Spinal cord (tissue), 10 donors: ENCODE measurements at places on chromosomes 4 and X. TPM values are rescaled to one million over a fixed set of nuclear protein-coding genes. Genes with fewer than 3 reads are reported as not detected.

RADX gene
- 6.6 TPM for total RNA-seq

GLOD5 gene
- total RNA-seq, result not detected

GPR101 gene
- total RNA-seq, result 1.9 TPM

SLITRK4 gene
- total RNA-seq, result 35.6 TPM

CENPE gene
- 7.6 TPM for total RNA-seq

PITX2 gene
- 0.33 TPM for total RNA-seq

DNA sequence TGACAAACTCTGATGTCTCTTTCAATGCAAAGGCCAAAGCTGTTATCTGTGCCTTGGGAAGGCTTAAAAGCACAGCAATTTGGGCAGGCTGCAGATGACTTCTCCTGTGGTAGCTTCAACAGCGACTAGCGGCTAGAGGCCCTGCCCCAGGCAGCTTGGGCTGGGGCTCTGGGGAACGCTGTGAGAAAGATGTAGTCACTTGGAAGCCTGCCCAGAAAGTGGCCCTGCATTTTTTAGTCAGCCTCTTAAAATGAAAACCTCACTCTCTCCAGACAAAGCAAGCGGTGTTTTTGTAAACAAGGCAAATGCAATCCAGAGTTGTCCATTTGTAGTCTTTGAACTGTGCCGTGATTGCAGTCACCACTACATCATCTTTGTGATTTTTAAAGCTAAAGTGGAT lies 27.5 kb downstream of the PCYT1B start:
- peaks cover 5% of the 10 kb centered on the region for H3K27me3 ChIP-seq
- no peaks in the 10 kb centered on the region for H3K36me3 ChIP-seq
- DNase-seq, result no peak
- no peak overlapping the region for H3K27ac ChIP-seq
- H3K4me3 ChIP-seq, result no peak overlapping the region

- H3K27me3 ChIP-seq, result no peaks in the 10 kb centered on the region
- H3K4me1 ChIP-seq, result no peaks in the 10 kb centered on the region
- no peaks in the 10 kb centered on the region for H3K36me3 ChIP-seq
- H3K4me3 ChIP-seq, result no peak overlapping the region
Observed at GRCh38 chrX:64427787-64428186, 32.5 kb upstream of the MTMR8 start.

DNA sequence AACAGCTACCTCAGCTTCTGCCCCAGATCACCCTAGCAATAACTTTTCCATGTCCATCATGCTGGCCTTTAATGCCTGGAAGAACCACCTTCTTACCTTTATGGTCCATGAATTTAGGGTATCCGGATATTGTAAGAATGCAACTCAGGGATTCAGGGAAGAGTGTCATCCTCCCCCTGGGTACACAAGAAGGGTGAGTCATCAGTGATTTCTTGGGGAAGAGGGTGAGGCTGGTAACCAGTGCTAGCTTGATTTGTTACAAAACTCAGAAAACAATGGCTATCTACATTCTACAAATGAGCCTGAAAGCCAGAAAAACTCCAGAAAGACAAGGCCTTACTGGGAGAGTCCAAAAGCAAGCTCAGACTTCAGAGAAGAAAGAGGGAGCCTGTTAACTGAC lies 10.4 kb upstream of the NALF2 start:
- H3K4me3 ChIP-seq, result no peak overlapping the region
- H3K27ac ChIP-seq, result no peak overlapping the region
- no peaks in the 10 kb centered on the region for H3K4me1 ChIP-seq
- H3K36me3 ChIP-seq, result no peaks in the 10 kb centered on the region
- DNase-seq, result no peak
- no peaks in the 10 kb centered on the region for H3K27me3 ChIP-seq

DNA sequence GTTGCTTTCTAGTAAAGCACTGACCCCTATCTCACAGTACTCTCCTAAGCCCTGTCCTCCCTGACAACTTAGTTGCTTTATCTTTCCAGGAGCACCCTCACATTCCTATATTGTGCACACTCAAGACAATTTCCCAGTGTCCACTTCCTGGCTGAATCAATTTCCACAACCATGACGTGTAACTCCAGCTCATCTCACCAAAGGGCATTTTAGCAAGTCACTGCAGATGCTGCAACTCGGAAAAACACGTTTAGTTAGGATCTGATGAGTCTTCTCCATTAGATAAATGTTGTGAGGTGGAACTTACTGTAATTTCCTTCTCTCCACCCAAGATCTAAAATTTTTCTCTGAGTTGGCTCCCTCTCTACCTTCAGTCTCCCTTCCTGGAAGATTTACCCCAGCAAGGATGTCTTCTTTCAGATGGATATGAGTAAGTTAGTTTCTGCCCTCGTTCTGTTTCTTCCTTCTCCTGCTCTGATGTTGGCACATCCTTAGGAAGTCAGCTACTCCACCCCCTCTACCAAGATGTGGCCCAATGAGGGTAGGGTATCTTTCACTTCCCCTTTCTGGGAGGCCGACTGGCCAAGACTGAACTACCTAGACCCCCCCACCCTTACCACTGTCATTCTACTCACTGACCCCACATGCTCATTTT lies 28.8 kb upstream of the IL13RA1 start:
- H3K4me1 ChIP-seq, result no peaks in the 10 kb centered on the region
- H3K27me3 ChIP-seq, result no peaks in the 10 kb centered on the region
- no peak overlapping the region for H3K27ac ChIP-seq
- no peak for DNase-seq
- no peaks in the 10 kb centered on the region for H3K36me3 ChIP-seq

- H3K4me1 ChIP-seq, result no peaks in the 10 kb centered on the region
- no peak overlapping the region for H3K27ac ChIP-seq
- no peak overlapping the region for H3K4me3 ChIP-seq
- no peaks in the 10 kb centered on the region for H3K36me3 ChIP-seq
- no peak for DNase-seq
Observed at GRCh38 chr4:118396881-118397622, 44.2 kb upstream of the PRSS12 start.

DNA sequence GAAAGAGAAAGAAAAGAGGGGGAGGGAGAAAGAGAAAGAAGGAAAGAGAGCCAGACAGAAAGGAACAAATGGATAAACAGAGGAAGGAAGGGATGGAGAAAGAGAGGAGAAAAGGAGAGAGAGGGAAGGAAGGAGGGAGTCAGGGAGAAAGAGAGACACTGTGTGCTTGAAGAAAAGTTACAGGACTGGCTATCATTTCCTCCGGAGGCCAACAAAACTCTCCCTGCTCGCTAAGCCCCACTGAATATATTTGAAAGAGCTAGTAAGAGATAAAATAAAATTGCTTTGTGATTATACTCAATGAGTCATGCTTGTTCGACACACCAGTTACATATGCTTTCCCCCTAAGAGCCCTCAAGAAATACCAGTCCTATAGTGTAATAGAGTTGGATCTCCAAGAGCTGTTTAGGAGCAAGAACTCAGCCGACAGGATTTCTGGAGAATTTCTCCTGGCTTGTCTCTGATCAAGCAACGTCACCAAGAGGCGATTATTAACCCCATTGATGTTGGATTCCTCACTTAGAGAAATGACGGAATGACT lies 102.2 kb downstream of the MXRA5 start:
- no peaks in the 10 kb centered on the region for H3K4me1 ChIP-seq
- no peak overlapping the region for H3K4me3 ChIP-seq
- H3K36me3 ChIP-seq, result no peaks in the 10 kb centered on the region
- H3K27ac ChIP-seq, result no peak overlapping the region
- DNase-seq, result no peak
- H3K27me3 ChIP-seq, result no peaks in the 10 kb centered on the region

DNA sequence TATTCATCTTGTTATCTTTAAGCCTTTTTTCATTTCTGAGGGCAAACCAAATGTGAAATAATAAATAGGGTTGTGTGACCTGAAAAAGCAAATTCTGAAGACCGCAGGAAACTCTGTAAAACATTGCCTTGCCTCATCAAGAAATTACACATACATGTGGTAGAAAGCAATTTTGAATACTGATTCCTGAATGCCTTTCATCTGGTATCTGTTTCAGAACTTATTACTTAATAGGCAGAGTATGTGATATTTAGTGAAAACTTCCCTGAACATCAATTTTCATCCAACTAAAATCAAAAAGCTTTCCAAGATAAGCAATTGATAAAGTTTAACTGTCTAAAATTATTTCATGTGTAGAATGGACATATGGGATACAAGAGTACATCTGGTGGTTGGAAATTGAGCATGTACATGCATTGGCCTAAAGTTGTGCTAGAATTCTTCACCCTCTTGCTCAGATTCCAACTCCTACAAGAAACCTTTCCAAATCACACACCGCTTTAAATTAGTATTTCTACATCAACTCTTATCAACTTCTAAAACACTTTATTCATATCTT lies 606.0 kb upstream of the LCORL start:
- no peak overlapping the region for H3K4me3 ChIP-seq
- H3K36me3 ChIP-seq, result no peaks in the 10 kb centered on the region
- no peaks in the 10 kb centered on the region for H3K4me1 ChIP-seq
- H3K27ac ChIP-seq, result no peak overlapping the region

GRCh38 chr4:22129454-22130029 lies 181.0 kb upstream of the KCNIP4 start:
- DNase-seq, result peak; percentile 59
- H3K27ac ChIP-seq, result no peak overlapping the region
- no peaks in the 10 kb centered on the region for H3K27me3 ChIP-seq
- no peak overlapping the region for H3K4me3 ChIP-seq
- no peaks in the 10 kb centered on the region for H3K36me3 ChIP-seq
- H3K4me1 ChIP-seq, result no peaks in the 10 kb centered on the region

- H3K27ac ChIP-seq, result no peak overlapping the region
- no peak for DNase-seq
- no peak overlapping the region for H3K4me3 ChIP-seq
- no peaks in the 10 kb centered on the region for H3K27me3 ChIP-seq
- no peaks in the 10 kb centered on the region for H3K36me3 ChIP-seq
Observed at GRCh38 chr4:142386449-142386848, 459.7 kb downstream of the INPP4B start.

- DNase-seq, result no peak
- no peak overlapping the region for H3K4me3 ChIP-seq
- no peaks in the 10 kb centered on the region for H3K4me1 ChIP-seq
- no peaks in the 10 kb centered on the region for H3K36me3 ChIP-seq
- no peaks in the 10 kb centered on the region for H3K27me3 ChIP-seq
- no peak overlapping the region for H3K27ac ChIP-seq
Observed at GRCh38 chrX:141958675-141959074, 55.0 kb downstream of the MAGEC1 start.

DNA sequence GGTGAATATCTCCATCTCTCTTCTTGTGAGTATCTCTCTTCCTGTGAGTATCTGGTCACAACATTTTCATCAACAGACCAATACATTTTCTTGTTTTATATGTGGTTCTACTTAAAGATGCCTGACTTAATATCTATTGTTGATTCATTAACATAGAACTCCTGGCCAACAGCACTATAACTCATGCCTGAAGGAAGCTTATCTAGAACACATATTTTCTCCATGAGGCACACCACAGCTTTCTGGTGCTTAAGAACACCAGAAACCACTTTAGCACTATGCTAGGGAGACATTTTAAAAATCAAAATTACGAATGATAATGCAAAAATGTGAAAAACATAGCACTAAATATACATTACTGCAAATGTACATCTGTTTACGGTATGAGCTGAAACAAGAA lies 190.4 kb downstream of the GABRB1 start:
- no peaks in the 10 kb centered on the region for H3K36me3 ChIP-seq
- no peak for DNase-seq
- no peaks in the 10 kb centered on the region for H3K4me1 ChIP-seq
- no peak overlapping the region for H3K27ac ChIP-seq
- H3K4me3 ChIP-seq, result no peak overlapping the region

- no peak overlapping the region for H3K27ac ChIP-seq
- no peak for DNase-seq
- no peaks in the 10 kb centered on the region for H3K27me3 ChIP-seq
- H3K4me3 ChIP-seq, result no peak overlapping the region
Observed at GRCh38 chrX:42020225-42020624, 96.9 kb upstream of the CASK start.

DNA sequence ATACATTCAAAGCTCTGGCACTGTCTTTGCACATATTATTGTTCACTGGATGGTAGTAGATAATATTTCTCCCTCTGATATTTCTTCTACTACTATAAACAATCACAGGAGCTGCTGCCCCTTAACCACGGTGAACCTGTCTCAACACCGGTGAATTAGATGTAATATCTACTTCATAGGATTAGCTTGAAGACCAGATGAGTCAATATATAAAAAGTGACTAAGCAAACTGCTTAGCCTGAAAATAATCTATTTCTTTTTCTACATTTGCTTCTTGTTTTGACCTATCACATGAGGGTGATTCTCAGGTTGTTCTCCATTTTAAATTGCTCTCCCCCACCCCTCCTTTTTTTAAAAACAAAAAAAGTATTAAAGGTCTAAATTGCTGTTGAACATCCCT lies 645.5 kb downstream of the ANKRD50 start:
- H3K36me3 ChIP-seq, result no peaks in the 10 kb centered on the region
- no peak for DNase-seq
- H3K4me3 ChIP-seq, result no peak overlapping the region
- H3K27ac ChIP-seq, result no peak overlapping the region
- H3K4me1 ChIP-seq, result no peaks in the 10 kb centered on the region

- no peak for DNase-seq
- no peaks in the 10 kb centered on the region for H3K27me3 ChIP-seq
- no peaks in the 10 kb centered on the region for H3K4me1 ChIP-seq
- H3K4me3 ChIP-seq, result no peak overlapping the region
Observed at GRCh38 chr4:67685532-67685859, 15.5 kb downstream of the UBA6 start.

GRCh38 chr4:138218976-138219375 lies 23.2 kb downstream of the SLC7A11 start:
- no peak for DNase-seq
- H3K27ac ChIP-seq, result no peak overlapping the region
- H3K4me1 ChIP-seq, result no peaks in the 10 kb centered on the region
- no peaks in the 10 kb centered on the region for H3K27me3 ChIP-seq
- no peak overlapping the region for H3K4me3 ChIP-seq

GRCh38 chrX:155148724-155149537 lies 67.3 kb upstream of the VBP1 start:
- no peak overlapping the region for H3K27ac ChIP-seq
- no peak overlapping the region for H3K4me3 ChIP-seq
- H3K27me3 ChIP-seq, result no peaks in the 10 kb centered on the region
- no peaks in the 10 kb centered on the region for H3K4me1 ChIP-seq
- no peak for DNase-seq
